Smooth muscle cell of trachea (primary cell): ENCODE measurements at places on chromosomes 6 and 20. TPM values are rescaled to one million over a fixed set of nuclear protein-coding genes. Genes with fewer than 3 reads are reported as not detected.

Gene SLC22A3
- 0.17 and 0.58 TPM in 2 replicates for total RNA-seq

Gene KIF13A
- 105 and 109 TPM in 2 replicates for total RNA-seq

Gene OR2B2
- total RNA-seq, result not detected in 2 replicates

Gene EYS
- 0.29 and 0.50 TPM in 2 replicates for total RNA-seq

Gene HSPA1L
- 1.5 TPM in 2 replicates for total RNA-seq
